Nucleus accumbens (tissue), 56 donors: ENCODE measurements at places on chromosomes 16 and 17.

DNA sequence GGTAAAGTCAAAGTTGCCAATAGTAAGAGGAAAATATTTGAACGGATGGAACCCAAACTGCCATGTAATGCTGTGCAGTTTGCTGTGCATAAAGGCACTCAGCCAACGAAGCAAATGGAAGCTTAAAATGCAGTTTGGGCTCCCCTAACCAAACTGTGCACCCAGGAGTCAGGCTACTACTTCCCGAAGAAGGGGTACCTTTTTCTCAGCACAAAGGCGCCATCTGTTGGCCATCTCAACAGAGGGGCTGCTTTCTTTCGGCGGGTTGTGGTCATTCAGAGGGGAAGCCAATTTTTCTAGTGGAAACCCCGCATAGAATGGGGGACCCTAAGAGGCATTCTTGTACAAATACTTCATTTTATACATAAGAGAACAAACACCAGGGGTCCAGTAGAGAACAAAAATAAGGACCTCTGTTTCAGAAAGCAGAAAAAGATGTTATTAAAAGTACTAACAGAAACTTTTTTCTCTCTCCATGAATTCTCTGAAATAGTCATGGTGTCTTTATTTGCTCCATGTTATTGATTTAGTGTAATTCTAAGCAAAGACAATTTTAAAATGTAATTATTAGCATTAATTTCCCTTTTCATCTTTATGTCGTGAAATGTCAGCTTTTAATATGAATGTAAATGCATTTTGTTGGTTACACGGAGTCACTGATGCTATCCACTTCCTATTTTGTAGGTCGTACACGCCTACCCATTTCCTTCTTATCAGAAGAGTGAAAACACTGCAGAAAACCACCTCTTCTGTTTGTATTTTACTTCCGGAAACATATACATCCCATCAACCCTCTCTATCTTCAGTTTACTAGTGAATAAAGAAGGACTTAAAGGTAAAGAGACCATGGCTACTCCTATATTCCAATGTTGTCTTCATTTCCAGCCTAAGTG, 453.3 kb downstream of the KCNJ2 start:
- DNase-seq: peak; percentile 51

DNA sequence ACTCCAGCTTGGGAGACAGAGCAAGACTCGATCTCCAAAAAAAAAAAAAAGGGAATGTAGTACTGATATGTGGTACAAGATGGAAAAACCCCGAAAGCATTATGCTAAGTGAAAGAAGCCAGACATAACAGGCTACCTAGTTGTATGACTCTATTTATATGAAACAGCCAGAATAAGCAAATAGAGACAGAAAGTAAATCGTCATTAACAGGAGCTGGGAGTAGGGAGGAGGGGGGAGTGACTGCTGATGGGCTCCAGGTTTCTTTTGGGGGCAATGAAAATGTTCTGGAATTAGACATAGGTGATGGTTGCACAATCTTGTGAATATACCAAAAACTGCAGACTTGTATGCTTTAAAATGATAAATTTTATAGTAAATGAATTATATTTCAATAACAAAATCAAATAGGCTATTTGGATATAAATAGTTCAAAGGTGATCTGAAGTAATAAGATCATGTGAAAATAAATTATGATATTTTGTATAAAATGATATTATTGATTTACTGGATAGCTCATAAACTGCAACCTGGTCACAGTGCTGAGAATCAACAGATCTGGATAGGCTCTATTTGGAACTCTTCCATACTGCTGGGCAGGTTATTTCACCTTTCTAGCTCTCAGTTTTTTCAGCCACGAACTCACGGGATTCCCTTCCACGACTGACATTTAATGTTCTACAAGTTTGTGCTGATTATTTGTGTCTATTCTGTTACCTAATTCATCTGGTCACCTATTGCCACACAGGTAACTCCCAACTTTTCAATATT, 27.1 kb downstream of the ZNF652 start:
- no peak for DNase-seq

- DNase-seq: no peak
Observed at GRCh38 chr17:79981661-79982101, 54.0 kb downstream of the TBC1D16 start.

DNA sequence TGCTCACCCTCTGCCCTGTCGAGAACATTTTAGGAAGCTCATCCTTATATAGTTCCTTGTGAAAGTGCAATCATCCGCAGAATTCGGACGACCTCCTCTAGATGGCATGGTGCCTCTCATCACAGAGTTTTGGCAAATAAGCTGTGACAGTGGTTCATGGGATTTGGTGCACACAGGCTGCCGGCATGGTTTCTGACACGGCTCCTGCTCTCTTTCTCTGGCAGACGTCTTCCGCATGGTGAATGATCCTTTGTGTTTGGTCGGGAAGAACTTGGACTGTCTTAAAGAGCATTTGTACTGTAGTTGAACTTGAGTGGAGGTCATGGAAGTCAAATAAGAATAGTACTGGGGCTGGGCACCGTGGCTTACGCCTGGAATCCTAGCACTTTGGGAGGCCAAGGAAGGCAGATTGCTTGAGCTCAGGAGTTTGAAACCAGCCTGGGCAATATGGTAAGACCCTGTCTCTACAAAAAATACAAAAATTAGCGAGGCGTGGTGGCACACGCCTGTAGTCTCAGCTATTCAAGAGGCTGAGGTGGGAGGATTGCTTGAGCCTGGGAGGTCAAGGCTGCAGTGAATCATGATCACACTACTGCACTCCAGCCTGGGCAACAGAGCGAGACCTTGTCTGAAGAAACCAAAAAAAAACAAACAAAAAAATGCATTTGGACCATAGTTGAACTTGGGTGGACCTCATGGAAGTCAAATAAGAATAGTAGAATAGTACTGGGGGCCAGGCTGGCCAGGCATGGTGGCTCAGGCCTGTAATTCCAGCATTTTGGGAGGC, 34.7 kb upstream of the NAT9 start:
- peak; percentile 53 for DNase-seq

DNA sequence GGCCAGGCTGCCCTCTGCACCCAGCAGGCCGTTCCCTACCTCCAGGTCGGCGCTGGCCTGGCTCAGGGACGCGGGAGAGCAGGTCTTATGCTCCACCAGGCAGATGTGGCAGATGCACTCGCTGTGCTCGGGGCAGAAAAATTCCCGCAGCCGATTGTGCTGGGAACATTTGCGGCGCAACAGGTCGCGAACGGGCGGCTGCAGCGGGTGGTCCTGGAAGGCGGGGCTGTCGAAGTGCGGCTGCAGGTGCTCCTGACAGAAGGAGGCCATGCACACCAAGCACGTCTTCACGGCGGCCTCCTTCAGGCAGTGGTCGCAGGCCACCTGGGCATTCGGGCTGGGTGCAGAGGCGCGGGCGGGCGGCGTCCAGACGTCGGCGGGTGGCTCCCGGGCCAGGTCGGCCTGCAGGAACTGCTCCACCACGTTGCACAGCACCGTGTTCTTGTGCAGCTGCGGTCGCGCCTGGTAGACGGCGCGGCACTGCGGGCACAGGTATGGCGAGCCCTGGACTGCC, 439 bp downstream of the TRIM25 start:
- no peak for DNase-seq

DNA sequence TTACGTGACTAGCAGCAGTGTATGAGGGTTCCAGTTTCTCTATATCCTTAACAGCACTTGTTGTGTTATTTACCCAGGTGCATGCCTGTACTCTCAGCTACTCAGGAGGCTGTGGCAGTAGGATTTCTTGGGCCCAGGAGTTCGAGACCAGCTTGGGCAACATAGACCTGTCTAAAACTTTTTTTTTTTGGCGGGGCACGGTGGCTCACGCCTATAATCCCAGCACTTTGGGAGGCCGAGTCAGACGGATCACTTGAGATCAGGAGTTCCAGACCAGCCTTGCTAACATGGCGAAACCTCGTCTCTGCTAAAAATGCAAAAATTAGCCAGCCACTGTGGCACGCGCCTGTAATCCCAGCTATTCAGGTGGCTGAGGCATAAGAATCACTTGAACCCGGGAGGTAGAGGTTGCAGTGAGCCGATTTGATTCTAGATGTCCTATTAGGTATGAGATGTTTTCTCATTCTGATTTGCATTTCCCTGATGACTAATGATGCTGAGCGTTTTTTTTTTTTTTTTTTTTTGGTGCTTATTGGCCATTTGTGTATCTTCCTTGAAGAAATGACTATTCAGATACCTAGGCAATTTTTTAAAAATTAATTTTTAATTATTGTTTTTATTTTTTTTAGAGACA, 13.4 kb downstream of the CASC3 start:
- DNase-seq: no peak

- DNase-seq: no peak
Observed at GRCh38 chr17:3755335-3756030, 31.8 kb downstream of the HASPIN start.

- DNase-seq: peak; percentile 44
Observed at GRCh38 chr16:71807905-71808592, 585 bp downstream of the AP1G1 start.

DNA sequence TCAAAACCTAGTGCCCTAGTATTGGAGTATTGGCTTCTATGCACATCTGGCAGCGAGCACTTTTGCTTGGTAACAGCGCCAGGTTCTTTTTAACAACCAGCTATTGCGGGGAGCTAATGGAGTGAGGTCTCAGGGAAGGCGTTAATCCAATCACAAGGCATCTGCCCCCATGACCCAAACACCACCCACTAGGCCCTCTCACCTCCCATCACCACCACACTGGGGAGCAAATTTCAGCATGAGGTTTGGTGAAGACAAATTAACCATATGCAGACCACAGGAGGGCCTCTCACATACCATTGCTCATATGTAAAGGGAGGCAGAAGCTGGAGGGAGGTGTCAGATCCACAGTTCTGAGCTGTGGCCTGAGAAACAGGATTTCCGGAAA, 893 bp upstream of the ODF4 start:
- no peak for DNase-seq

DNA sequence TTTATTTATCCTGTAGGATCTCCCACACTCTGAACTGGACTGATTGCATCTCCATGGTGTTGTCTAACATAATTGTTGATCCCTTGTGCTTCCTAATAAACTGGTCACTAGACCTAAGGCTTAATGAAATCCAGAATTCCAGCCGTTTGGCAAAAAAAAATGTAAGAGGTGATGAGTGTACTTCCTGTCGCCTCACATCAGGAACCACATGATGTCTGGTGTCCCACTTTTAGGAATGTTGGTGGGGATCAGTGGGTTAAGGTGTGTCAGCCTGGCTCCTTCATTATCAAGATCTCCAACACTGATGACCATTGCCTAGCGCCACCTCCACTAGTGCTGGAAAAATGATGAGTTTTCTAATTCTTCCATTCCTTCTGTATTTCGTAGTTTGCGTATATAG, 18.6 kb upstream of the LONP2 start:
- DNase-seq: no peak

- DNase-seq: no peak
Observed at GRCh38 chr17:9905902-9906301, 831 bp upstream of the RCVRN start.

DNA sequence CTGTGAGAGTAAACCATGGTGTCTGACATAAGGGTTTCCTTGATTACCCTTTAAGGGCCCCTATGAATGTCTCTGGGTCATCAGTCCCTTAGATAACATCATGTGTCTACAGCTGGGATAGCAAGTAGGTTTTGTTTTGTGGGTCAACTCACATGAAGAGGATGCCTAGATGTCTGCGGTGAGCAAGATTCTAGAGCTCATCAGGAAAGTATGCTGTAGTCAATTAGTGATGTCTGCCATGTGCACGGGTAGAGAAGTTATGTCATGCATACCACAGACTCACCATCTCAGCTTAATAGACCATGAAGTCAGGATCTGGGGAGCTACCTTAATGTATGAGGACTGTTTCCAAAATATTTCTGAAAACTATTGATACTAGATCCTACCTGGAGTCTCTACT, 57.5 kb downstream of the CDH13 start:
- DNase-seq: no peak

DNA sequence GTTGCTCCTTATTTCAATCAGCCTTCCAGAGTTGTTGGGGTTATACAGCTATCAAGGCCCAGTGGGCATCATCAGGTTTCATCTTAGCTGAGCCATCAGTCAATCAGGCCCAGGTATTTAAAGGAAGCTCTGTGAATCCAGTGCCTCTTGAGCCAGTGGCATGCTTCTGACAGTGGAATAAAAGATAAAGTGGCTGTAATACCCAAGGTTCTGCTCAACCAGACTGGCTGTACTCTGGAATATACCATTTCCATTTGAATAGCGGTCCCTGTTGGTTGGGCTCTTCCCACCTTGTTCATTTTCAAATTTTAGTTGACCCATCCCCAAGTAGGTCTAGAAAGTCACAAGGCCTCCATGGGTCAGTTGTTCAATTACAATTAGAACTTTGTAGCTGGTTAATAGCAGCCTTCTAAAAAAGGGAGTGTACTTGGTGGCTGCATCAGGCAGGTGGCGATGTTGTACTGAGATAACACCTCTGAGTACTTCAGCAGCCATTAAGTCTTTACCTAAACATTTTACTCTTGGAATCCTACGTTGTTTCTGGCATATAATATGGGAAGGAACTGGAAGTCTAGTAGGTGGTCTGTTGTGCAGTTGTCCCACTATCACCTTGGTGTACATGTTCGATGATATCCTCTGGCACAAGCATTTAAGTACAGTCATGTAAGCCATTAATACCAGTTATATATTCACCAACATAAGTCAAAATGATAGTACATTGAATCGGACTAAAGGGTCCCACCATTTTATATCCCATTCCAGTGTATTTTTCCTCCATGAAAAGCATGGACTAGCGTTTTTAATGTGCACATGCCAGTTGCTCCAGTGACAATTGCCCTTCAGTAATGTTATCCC, 294.1 kb downstream of the BCAS3 start:
- DNase-seq: no peak

DNA sequence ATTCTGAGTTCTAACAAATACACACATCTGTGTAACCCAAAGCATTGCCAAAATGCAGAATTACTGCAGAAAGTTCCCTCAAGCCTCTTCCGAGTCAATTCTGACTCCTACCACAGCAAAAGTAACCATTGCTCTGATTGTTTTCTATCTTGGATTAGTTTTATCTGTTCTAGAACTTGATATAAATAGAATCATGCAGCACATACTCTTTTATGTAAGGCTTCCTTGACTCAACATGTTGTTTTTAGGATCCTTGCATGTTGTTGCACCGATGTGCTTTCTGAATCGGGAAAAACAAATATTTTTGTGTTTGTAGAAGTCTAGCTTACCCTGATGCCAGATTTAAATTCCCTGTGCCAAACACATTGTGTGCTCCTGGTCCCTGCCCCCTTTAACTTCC, 140.4 kb downstream of the CDH13 start:
- DNase-seq: no peak

- no peak for DNase-seq
Observed at GRCh38 chr16:30416624-30417528, 9.5 kb downstream of the ZNF771 start.

DNA sequence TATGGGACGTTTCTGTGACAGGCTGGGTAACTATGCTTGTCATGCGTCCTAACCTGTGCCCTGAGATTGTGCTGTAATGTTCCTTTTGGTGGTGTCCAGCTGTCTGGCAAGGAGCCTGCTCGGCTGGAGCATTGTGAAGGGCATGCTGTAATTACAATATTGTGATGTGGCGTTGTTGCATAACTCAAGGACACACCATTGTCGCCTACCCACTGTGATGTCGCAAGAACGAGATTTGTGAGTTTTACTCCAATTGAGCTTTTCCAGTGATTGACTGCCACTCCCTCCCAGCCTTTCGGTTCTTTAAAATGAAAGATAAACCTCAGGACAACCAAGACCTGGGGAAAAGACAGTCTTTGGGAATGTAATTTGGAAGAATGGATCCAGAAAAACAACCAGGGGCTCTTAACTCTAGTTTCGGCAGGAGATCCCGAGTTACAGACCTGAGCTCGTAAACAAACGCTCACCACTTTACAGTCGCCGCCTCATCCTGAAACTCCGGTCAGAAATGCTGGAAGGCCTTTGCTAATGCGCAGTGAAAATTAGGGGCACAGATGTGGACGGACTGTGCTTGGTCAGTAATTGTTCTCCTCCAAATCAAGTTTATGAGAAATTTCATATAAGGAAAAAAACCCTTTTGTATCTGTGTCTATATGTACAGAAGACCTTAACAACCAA, 1.3 kb downstream of the ZNF750 start:
- DNase-seq: no peak
